ENCODE measurements at places on chromosomes 1 and 21.

DNA sequence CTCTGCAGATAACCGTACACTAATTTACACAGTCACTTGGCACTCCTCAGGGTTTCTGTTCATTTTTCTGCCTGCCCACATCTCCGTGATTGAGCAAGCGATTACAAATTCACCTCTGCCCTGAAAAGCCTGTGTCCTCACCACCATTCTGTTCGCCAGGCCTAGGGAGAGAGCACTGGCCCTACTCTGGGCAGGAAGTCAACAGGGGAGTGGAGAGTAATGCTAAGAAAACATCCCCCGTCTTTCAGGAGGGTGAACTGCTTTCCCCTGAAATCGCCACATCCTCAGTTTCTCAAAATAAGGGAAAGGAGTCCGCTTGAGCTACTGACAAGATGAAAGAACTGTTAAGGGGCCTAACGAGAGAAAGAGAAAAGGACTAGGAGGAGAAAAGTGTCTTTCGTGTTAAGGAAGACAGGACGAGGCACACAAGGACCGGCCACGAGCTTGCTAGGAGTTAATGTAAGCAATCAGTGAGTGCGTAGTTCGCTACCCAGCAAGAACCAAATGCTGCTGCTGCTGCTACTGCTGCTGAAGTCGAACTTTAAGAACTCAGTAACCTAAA is 632 bp downstream of the PEX19 start:
- DNase-seq, result peak; percentile 92

GRCh38 chr1:55359611-55360010 is 144.4 kb upstream of the USP24 start:
- peak; percentile 32 for DNase-seq

DNA sequence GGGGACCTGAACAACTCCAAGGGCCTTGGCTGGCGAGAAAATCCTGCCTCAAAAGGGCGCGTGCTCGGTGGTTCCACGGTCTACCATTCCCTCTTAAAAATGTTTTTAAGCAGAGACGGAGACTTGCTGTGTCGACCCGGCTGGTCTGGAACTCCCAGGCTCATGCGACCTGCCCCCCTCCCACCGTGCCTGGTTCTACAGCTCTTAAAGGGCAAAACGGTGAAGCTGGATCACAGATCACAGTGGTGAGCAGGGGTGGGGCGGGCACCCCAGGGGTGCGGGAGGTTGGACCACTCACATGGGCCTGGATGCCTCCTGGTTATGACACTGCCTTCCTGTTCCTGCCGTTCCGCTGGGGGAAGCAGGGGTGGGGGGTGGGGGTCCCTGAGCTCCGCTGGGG is 4.2 kb upstream of the C1orf159 start:
- DNase-seq, result no peak

GRCh38 chr1:51627672-51628071 is 10.8 kb downstream of the OSBPL9 start:
- DNase-seq, result peak; percentile 69

DNA sequence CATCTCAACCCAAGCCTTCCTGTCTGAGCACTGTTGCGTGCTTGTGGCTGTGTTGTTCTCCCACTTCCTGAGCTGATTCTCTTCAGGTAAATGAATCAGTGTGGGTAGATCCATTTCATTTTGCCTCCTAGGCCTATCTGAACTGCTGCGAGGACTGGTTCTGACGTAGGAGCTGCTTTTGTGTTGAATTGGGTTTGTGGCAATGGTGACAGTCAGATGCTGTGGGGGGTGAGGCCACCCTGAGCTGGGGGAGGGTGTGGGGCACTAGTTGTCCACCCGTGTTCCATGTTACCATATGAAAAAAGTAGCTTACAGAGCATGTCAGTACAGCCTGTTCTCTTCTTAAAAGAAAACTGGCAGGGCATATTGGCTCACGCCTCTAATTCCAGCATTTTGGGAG is 81.5 kb downstream of the MRPS6 start:
- no peak for DNase-seq
